ENCODE measurements at places on chromosomes 16 and 17.

- DNase-seq = no peak
Measured at GRCh38 chr17:65888649-65889048, 303.3 kb downstream of the CEP112 start.

DNA sequence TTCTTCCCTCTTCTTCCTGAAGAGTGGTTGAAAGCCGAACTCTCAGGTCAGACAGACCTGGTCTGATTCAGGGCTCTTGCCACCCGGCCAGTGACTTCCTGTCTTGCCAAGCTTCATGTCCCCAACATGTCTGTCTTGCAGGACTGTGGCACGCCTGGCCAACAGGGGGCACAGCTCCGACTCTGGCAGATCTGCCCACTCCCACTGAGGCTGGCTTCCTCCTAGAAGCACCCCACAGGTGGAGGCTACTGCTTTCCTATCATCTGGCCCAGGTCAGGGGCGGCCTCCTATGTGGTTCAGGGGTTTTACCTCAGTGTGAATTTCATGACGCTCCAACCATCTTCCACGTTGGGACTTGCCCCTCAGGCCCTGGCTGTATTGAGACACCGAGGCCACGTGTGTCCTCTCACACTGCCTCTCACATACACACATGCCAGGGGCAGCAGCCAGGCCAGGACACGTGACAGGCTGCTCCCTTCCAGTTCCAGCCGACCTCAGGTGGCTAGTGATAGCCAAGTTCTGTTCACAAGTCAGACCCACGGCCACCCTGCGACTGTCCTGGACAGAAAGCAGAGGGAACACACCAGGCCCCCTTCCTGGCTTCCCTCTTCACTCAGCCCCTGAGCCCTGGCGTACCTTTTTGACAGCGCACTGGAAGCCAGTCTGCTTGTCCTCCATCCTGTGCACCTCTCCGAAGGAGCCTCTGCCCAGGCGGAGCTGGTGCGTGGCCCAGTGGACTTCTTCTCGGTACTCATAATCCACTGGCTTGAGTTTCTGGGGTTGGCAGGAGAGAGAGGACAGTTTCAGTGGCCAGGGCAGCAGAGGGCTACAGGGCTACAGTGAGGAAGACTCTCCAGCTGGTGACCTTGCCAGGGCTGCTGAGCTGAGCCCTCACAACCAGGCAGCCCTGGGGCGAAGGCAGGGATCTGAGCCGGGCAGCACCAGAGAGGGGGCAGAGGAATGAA is 22.6 kb upstream of the SPATA32 start:
- DNase-seq = no peak

DNA sequence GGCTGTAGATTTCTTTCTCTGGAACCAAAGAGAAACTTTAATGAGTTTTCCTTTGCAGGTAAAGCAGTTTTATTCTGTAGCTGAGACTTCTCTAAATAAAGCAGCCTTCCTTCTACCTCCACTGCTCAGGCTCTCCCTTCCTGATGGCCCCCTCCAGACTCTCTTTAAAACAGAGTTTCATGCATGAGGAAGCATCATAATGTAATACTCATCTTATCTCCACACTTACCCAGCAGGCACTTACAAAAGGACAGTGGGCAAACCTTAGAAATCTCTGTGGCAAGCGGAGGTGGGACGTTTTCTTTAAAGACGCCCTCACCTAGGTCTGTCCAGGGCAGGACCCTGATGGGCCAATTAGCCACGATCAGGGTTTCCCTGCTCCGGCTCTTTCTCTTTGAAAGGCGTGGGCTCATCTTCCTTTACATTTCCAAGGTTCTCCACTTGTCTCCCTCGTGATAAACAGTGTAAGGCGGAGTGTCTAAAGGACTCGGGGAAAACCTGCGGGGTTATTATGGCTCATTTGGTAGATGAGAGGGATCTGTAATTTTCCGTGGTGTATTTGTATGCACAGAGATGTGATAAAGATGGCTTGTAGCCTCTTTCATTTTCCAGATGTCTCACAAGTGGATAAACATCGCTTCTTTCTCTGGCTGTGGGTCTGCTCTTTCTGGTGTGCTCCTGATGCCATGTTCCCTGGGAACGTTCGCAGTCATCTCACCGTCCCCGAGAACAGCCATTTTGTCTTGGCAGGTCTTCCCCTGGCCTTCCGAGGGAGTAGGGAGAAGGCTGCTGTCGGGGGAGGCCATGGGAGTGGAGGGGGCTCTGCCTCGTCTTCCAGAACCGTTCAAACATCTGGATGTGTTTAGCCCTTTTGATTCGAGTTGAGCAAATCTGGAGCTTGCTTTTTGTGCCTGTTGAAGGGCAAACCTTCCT is 239.0 kb downstream of the CCDC182 start:
- no peak for DNase-seq

DNA sequence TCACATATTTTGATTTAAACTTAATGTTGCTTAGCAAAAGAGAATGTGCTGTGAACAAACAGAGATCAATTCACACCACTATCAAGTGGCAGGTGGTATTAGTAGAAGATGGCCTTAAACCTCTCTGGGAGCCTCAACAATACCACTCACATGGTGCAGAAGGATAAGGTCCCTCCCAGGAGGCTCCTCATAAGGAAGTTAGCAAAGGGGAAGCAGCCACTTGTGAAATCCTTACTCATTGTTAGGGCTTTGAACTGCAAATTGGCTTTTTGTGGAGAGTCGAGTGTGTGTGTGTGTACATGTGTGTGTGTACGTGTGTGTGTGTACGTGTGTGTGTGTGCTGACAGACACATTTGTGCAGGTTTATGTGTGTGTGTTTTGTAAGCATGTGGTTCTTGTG is 48.9 kb upstream of the ASIC2 start:
- peak; percentile 18 for DNase-seq

DNA sequence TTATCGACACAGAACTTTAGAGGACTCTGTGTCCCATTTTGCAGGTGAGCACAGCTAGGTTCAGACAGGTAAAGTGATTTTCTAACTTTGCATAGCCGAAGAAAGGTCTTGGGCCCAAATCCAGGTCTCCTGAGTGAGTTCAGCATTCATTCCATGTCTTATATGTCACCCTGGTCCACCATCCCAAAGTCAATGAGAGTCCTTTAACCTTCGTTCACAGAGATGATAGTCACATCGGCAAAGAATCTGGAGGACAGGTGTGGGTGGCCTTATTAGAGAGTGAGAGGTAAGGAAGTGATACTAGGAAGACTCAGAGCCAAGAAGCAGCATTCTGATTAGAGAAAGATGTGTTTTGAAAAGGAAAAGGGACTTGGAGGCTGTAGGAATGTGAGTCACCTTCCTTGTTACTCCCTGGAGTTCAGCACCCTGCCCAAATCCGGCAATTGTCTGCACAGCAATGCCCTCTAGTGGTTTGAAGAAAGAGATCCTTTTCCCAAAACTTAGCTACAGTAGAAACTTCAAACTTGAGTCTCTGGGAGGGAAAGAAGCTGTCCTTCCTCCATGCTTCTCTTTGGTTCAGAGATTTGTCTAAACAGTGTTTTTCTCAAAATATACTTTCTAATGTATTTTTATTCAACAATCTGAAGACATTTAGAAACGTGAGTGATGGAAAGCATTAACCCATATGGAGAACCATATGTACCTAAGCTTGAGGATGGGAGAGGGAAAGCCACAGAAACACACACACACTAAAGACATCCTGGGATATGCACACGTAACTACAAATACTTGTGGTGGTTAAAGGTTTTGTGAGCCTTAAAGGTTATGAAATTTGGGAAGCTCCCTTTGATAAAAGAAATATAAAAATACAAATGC is 96.4 kb upstream of the SHISA6 start:
- DNase-seq = peak; percentile 25

DNA sequence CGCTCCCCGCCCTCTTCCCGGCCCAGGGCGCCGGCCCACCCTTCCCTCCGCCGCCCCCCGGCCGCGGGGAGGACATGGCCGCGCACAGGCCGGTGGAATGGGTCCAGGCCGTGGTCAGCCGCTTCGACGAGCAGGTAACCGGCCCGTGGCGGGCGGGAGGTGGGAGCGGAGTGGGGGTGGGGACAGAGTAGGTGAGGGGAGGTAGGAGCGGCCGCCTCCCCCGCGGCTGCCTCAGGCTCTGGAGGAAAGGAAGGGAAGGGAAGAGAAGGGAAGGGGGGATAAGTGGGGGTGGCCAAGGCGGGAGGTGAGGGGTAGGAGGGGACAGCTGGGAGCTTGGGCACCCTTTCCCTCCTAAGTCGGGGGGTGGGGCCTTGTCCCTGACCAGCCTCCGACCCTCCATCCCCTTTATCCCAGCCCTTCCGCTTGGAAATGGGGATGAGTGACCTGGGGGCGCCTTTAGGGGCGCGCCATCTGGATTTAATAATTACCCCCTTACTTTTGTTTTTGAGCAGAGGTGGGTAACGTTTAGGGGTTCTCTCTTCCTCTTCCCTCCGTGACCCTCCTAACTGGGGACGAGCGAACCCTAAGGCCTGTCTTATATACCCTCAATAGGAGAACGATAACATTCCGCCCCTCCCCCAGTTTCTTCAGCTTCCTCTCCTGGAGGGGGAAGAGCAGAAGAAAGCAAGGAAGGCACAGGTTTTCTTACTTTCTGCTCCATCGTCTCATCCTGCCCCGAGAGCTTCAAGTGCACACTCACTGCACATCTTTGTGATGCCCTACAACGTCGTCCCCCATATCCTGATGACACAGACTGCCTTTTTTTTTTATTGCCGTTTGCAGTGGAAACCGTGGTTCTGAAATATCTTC is 694 bp downstream of the NF1 start:
- DNase-seq = peak; percentile 77

DNA sequence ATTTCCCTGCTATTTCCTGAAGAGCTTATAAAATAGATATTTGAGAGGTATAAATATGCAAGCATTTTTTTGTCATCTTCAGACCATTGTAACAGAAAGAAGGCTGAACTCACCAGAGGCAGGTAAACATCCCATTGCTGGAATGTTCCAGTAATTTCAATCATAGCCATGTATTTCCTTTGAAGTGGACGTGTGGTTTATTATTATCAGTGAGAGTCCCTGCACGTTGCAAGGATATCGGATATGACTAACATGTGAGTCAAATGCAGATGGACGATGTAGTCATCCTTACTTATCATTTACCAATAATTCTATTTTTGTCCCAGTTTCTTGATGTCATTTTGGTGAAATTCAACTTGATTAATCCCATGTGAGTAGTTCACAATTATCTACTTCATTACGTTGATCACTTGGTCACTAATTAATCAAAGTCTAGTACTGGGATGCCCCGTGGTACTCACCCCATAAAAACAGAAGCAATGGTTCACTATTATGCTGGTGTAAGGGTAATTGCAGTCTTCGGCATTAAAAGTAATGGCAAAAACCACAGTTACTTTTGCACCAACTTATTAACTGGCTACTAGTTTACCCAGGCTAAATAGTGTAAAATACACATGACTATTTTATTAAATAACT is 89.5 kb downstream of the VAT1L start:
- no peak for DNase-seq

GRCh38 chr16:69194488-69194887 is 7.5 kb downstream of the SNTB2 start:
- no peak for DNase-seq

DNA sequence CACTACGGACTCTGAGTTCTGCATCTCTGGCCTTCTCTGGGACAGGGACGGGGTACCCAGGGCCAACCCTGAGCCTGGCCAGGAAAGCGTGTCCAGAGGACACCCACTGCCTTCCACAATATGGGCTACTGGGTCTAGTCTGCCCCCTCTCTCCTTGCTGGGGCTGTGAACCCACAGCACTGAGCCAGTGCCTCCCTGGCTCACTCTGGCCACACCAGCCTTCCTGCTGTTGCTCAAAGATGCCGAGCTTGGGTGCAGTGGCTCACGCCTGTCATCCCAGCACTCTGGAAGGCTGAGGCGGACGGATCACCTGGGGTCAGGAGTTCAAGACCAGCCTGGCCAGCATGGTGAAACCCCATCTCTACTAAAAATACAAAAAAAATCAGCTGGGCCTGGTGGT is 24.8 kb downstream of the PITPNM3 start:
- no peak for DNase-seq

GRCh38 chr16:89700649-89701424 is 668 bp downstream of the SPATA2L start:
- DNase-seq = peak; percentile 73

GRCh38 chr17:19610311-19610710 is 38.2 kb upstream of the ALDH3A2 start:
- DNase-seq = no peak

GRCh38 chr17:49640556-49640955 is 37.3 kb downstream of the SPOP start:
- no peak for DNase-seq

DNA sequence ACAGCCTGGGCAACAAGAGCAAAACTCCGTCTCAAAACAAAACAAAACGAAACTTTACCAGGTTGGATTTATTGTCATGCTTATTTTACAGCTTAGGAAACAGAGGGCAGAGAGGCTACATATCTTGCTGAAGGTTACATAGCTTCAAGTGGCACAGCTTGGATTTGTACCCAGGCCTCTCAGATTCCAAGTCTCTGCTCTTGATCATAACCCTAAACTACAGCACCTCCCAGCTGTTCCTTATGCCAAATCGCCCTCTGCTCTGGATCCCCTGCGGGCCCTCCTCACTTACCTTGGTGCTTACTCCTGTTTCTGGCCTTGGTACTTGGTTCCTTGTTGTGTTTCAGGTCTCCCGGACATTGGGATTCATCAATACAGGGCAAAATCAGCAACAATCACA is 11.7 kb upstream of the CUEDC1 start:
- DNase-seq = no peak

GRCh38 chr16:83888672-83889044 is 10.3 kb upstream of the MLYCD start:
- DNase-seq = peak; percentile 92

Measured in OCI-M1 (cell line).